Epithelial cell of prostate (primary cell): ENCODE measurements at places on chromosomes 5 and 9.

GRCh38 chr5:40485021-40485998, 194.4 kb upstream of the PTGER4 start:
- no peak for DNase-seq

GRCh38 chr5:154753792-154754191, 1.4 kb upstream of the LARP1 start:
- DNase-seq = no peak

- no peak for DNase-seq
Observed at GRCh38 chr5:172339264-172340180, 56.0 kb upstream of the UBTD2 start.

DNA sequence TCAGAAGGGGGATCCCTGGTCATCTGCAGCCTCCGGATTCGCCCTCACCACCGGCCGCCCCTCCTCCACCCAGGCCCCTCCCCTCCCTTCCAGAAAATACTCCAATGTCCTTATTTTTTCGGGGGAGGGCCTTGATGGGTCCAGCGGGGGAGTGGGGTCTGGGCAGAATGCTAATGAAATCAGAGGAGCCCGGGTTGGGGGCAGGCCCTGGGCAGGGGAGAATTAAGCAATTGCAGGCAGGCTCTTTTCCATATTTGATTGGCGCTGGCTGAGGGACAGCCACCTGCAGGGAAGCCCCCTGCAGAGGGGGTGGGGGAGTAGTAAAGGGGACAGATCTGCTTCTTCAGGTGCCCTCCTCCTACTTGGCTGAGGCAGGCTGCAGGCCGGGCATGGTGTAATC, 21.3 kb downstream of the PRRX2 start:
- DNase-seq = no peak

- no peak for DNase-seq
Observed at GRCh38 chr5:140568443-140569063, 3.9 kb downstream of the SLC35A4 start.

DNA sequence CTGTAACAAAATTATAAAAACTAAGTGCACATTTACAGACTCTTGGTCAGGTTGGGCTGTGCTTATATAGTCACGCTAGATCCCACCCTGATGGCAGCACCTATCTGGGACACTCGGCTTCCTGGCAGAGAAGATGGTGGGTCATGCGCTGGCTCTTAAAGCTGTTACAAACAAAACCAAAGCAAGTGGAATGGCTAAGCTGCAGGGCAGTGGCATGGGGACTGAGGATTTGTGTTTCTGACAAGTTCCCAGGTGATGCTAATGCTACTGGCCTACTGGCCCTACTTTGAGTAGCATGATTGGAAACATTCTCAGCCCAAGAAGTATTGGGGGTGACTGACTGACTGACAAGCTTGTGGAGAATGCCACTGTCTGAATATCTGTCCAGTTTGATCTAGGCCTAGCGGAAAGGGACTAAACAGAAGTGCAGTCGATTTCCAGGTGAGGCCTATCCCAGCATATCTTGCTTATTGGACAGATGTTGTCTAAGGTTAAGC, 8.3 kb downstream of the BTF3 start:
- no peak for DNase-seq

DNA sequence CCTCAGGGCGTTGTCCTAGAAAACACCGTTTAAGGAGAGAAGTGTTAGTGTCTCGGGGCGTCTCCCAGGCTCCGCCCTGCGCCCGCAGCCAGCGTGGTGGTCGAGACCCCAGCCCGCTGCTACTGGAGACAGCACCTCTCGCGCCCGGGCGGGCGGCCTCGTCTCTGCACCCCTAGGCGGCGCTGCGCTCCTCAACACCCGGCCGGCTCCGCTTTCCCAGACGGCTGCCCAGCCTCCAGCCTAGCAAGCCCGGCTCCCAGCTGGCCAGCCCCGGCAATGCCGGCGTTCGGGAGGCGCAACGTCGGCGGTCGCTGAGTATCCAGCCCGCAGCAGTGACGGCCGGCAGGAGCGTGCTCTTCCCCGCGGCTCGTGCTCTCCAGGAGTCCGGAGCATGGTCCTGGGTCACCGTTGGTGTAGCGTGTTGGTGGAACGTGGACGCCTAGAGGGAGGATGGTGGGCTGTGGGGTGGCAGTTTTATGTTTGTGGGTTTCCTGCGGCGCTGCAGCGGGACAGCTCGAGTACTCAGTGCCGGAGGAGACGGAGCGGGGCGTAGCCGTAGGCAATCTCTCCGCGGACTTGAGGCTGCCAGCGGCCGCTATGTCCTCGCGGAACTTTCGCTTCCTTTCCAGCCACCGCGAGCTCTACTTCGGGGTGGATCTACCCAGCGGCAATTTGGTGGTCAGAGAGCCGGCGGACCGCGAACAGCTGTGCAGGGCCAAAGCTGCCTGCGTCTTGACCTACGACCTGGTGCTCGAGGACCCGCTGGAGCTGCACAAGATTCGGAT, 536 bp downstream of the PCDHAC1 start:
- DNase-seq = no peak

DNA sequence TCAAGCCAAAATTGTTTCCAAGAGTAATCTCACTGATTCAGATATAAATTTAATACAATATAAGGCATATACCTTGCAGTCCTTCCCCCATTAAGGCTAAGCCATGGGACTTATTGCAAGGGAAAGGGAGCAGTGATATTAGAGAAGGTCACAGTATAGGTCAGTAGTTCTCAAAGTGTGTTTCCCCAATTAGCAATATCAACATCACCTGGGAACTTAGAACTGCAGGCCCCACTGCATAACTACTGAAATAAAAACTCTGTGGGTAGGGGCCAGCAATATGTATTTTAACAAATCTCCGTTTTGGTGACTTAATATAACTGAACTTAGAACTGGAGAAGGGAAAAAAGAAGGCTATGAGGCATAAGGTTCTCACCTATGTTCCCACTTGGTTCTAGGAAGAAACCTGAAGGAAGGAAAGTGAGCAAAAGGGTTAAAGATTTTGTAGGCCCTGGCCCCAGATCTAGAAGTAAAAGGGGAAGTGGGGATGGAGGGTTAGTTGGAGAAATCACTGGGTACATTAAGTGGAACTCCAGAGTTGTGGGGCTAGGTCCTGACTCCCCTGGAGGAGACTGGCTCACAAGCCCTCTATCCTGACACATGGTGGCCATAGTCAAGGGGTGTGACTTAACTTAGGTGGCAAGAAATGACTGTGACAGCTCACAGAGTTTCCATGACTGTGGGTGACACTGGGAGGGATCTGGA, 40.7 kb downstream of the WDR36 start:
- DNase-seq = no peak

DNA sequence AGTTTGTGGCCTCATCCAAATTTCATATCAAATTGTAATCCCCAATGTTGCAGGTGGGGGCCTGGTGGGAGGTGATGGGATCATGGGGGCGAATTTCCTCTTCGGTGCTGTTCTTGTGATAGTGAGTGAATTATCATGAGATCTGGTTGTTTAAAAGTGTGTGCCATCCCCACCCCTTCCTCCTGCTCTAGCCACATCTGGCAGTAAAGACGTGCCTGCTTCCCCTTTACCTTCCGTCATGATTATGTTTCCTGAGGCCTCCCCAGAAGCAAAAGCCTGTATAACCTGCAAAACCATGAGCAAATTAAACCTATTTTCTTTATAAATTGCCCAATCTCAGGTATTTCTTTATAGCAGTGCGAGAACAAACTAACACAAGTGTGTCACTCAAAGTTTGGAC, 71.0 kb upstream of the MOCS2 start:
- no peak for DNase-seq

- DNase-seq = no peak
Observed at GRCh38 chr5:64201996-64202395, 36.4 kb downstream of the RNF180 start.

DNA sequence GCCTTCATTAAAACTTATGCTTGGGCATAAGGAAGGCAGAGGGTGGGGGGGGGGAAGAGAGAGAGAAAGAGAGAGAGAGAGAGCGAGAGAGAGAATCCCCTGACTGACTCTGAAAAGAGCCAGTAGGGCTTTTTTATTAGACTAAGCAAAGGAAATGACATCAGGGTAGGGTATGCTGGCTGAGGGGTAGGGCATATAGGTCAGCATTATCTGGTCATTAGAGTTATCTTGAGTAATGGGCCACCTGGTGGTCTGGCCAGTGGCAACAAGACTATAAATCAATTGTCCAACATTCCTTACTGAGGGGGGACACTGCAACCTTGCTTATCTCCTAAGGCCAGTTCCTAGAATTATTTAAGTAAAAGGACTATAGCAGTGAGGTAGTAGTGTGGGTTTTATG, 67.2 kb downstream of the TSSK1B start:
- DNase-seq = no peak

GRCh38 chr5:154211641-154212390, 21.3 kb downstream of the GALNT10 start:
- no peak for DNase-seq

DNA sequence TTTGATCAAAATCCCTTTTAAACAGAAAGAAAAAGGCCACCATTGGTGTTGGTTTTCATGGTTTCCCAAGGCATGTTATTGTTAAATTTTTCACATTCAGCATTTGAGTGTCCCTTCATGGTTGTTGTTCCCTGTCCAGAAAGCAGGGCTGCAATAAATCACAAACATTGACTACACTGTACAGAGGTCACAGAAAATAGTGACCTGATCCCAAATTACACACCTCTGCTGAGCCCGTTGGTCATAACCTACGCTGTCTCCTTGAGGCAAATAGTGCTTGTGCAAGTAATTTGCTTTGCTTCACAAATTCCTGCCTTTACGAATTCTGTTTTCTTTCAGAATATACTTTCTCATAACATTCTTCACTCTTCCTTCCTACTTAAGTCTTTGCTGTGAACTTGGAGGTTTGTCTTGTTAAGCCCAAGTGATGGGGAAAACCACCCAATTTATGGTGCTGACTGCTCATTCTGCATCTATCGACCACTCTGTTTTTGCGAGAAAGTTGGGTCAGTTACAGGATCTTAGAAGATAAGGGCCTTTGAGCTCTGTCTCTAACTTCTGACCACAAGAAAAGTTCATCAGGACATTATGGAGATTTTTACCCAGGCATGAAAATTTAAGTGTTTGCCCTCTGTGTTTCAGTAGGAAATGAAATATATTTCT, 16.0 kb downstream of the PIK3R1 start:
- DNase-seq = no peak

GRCh38 chr5:36017004-36017403, 25.8 kb upstream of the UGT3A1 start:
- DNase-seq = no peak

- DNase-seq = no peak
Observed at GRCh38 chr5:8188874-8189565, 320.1 kb downstream of the MTRR start.

DNA sequence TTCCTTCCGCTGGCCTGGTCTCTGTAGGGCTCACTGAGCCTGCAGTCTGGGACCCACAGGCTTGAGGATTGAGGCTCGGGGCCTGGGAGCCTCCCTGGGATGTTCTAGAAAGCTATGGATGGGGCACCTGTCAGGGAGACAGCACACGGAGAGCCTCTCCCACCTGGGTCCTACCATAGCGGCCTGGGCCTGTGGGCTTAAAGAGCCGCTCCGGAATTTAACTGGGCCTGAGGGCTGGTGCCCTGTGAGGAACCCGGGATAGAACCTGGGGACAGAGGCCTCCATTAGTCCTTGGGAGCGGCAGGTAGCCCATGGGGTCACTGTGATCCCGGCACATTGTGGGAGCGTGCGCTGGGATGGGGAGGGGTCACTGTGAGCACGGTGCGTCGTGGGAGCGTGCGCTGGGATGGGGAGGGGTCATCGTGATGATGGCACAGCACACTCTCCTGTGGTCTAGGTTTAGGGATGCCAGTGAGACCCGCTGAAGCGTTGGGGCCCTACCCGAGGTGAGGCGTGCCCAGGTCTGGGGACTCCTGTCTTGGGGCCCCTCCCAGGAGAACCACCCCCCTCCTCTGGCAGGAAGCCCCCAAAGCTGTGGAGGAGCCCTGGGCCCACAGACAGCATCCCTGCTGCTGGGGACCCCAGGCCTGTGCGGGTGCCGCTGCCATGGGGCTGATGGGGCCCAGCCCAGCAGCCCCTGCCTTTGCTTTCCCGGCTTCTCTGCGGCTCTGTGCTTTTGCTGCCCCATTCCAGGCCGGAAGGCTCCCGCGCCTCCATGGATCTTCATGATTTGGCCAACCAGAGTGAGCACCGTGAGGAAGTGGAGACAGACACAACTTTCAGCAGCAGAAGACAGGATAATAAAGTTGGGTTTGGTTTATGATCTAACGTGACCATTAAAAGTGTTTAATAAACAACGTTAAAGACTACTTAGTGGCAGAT, 3.4 kb upstream of the CEP72 start:
- no peak for DNase-seq
